ENCODE measurements at places on chromosomes 12 and 14.

GRCh38 chr14:79056879-79057278 lies 886.7 kb downstream of the NRXN3 start:
- no peak for DNase-seq

GRCh38 chr14:21723431-21724045 lies 49.9 kb upstream of the OR4E1 start:
- no peak for DNase-seq

- DNase-seq, result no peak
Observed at GRCh38 chr14:32374155-32374554, 45.1 kb downstream of the AKAP6 start.

DNA sequence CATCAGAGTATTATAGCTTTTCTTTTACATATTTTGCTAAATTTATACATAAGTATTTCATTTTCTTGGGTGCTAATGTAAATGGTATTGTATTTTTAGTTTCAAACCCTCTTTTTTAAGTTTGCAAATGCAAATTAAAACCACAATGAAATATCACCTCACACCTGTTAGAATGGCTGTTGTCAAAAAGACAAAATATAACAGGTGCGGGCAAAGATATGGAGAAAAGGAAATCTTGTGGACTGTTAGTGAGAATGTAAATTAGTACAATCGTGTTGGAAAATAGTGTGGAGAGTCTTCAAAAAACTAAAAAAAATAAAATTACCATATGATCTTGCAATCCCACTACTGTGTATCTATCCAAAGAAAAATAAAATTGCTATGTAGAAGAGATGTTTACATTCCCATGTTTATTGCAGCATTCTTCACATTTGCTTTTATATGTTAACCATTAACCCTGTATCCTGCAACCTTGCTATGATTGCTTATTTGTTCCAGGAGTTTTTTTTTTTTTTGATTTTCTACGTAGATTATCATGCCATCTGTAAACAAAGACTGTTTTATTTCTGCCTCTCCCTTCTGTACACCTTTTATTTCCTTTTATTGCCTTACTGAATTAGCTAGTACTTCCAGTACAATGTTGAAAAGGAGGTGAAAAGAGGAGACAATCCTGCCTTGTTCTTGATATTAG lies 405.4 kb upstream of the MIS18BP1 start:
- DNase-seq, result no peak

GRCh38 chr14:96734076-96734622 lies 63.0 kb upstream of the VRK1 start:
- DNase-seq, result no peak

- no peak for DNase-seq
Observed at GRCh38 chr12:93825931-93826555, 148.9 kb downstream of the CRADD start.

GRCh38 chr12:23893611-23894010 lies 55.9 kb downstream of the SOX5 start:
- DNase-seq, result no peak

DNA sequence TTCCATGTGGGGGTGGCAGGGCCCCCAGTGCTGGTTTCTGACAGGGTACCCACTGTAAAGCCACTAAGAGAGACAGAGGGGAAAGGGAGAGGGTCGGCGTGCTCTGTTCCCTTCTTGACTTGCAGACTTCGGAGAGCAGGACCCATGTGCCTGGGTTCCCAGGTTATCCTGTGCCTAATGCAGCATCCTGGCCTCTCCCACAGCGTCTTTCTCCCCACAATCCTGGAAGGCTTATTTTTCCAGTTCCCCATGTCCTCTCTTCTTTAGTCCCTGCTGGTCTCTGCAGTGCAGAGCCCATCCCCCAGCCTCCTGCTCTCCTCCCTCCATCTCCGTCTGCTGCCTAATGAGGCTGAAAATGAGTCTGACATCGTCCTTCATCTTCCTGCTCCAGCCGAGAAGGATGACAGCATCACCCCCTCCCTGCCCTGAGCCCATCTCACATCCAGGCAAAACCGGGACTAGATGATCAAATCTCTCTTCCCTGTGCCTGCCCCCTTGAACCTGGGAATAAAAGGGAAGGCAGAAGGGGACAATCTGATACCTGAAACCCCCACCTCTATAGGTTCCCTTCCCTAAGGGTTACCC lies 15.1 kb downstream of the CALCOCO1 start:
- DNase-seq, result no peak

DNA sequence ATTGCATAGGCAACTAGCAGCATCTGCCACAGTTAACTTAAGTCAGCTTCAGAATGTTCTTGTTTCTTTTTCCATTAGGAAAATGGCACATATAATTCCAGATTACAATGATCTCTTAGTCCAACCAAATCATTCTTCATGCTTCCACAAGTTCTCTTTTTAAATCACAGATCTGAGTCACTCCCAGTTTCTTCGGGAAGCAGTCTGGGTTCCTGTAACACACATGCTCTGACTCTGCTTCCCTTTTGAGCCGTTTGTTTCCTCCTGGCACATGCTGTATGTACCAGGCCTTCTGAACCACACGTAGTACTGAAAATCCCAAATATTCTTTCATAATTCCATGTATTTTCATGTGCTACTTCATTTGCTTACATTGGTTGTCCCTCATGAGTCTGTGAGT lies 388.8 kb upstream of the PDE3A start:
- no peak for DNase-seq

DNA sequence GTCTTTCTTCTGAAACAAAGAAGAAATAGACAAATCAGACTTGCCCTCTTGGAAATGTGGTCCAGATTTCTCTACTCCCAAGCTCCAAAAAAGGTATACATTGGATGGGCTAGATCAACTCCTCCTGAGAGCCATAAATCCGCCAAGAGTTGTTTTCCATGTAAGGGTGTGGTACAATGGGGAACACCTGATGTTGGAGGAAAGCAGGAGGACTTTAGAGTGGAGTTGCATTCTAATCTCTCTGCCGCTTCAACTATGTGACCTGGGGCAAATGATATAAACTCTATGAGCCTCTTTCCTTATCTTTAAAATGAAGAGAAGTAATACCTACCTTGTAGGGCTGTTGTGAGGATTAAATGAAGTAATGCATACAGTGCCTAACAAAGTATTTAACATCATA lies 101.6 kb downstream of the RMST start:
- no peak for DNase-seq

- DNase-seq, result no peak
Observed at GRCh38 chr12:5945071-5946008, at the start of gene ANO2. TSS of gene ANO2 (minus strand) at chr12:5945259. CDS start at chr12:5945217, 42 bp downstream.

GRCh38 chr14:73261075-73261474 lies 23.8 kb downstream of the PAPLN start:
- DNase-seq, result no peak

All from stimulated activated CD8-positive, alpha-beta memory T cell treated with anti-CD3 and anti-CD28 coated beads, Interleukin-4, amount 100 ng/mL, for 24 hours (primary cell).